ENCODE measurements at places on chromosomes 16 and 17. TPM values are rescaled to one million over a fixed set of nuclear protein-coding genes. Genes with fewer than 3 reads are reported as not detected.

The RHBDF1 gene
- 39.7 TPM for total RNA-seq

The PLK1 gene
- total RNA-seq, result 1.8 TPM

The TLE7 gene
- total RNA-seq, result not detected

The CAVIN1 gene
- total RNA-seq, result 737 TPM

The TNFRSF17 gene
- not detected for total RNA-seq

The MSLN gene
- total RNA-seq, result 0.37 TPM

All from posterior vena cava (tissue), 2 donors.